ENCODE measurements at places on chromosomes 3 and 15.

- DNase-seq: no peak
Observed at GRCh38 chr3:73633916-73634344, 9.2 kb upstream of the PDZRN3 start.

GRCh38 chr15:89893027-89893426 lies 767 bp downstream of the AP3S2 start:
- no peak for DNase-seq

- no peak for DNase-seq
Observed at GRCh38 chr3:194042927-194043326, 93.0 kb upstream of the HES1 start.

GRCh38 chr15:65086680-65087111 lies 10.2 kb downstream of the KBTBD13 start:
- no peak for DNase-seq

DNA sequence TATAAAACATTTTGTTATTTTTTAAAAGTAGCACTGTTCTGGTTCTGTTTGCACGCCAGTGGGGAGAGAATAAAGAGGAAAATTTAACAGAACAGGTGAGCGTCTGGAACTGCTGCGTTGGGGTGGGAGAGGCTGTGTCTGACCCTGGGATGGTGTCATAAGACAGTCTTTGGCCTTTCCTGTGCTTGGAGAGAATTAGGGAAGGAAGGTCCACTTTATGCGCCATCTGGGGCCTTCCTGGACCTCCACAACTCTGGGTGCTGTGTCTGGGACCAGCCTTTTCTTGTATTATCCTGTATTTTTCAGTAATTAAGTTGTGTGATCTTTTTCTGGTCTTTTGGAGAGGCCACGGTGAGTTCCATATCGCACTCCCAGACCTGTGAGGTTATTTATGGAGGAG lies 3.3 kb downstream of the FAM43A start:
- DNase-seq: no peak

DNA sequence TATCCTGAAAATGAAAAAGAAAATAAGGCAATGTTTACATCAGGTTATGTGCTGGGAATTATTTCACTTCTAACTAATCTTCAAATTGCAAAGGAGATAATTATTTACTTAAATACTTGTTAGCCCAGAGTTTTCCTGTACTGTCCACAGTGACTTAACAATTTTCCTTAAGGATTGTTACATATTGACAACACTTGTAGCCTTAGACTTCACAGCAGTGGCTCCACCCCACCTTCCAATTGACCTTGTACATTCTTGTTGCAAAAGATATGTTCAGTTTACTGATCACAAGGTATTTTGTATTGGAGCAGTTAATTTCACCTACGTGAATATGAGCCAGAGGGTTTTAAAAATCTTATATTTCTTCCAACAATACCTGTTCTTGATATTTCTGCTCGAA lies 376.9 kb downstream of the CNTN6 start:
- no peak for DNase-seq

- peak; percentile 26 for DNase-seq
Observed at GRCh38 chr3:139982404-139982803, 47.4 kb downstream of the CLSTN2 start.

DNA sequence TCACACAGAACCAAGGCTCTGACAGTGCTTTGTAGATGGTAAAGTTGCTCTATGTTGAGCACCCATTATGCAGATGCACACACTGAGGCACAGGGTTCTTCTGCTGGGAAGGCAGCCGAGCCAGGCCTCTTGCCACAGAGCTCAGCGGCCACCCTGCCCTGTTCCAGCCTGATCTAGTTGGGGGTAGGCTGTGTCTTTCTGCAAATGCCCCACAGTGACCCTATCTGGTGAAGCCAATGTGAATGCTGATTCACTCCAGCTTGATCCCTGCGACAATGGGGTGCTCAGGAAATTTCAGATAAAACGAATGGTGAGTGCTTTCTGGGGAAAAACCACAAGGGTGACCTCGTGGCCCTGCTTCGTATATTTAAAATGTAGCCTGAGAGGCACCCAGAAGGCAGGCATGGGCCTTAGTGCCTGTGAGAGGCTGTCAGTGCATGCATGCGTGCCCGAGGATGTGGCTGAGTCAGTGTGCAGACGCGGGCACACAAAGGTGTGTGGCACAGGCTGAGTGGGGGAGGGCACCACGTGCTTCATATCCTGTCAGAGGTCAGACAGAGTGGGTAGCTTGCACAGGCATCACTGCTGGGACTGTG lies 85.7 kb downstream of the ATP2B2 start:
- no peak for DNase-seq
